Ovary (tissue), 10 donors: ENCODE measurements at places on chromosomes 13 and 19. TPM values are rescaled to one million over a fixed set of nuclear protein-coding genes. Genes with fewer than 3 reads are reported as not detected.

- DNase-seq, result no peak
Observed at GRCh38 chr13:111179908-111180760, 65.0 kb downstream of the ARHGEF7 start.

DNA sequence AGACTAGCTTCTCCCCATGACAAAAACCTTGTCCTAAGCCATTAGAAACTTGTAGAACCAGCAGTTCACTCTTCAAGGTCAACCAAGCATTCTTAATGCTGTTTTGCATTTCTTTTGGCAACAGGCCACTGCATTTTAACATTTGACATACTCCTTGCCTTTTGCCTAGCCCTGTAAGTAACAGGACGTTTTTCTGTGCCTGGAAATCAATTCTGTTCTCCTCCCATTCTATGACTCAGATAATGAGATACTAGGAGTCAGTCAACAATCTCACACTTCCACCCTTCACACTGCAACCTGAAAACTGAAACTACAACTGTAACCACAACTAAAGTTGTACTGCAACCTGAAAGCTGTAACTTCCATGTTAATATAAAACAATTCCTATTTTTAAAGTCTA lies 268.7 kb downstream of the MZT1 start:
- no peak for DNase-seq

The F10 gene
- 40.0 TPM for polyA plus RNA-seq

GRCh38 chr19:53504885-53505284 lies 33.1 kb upstream of the ZNF331 start:
- peak; percentile 72 for DNase-seq
